ENCODE measurements at places on chromosomes 1 and 21.

GRCh38 chr1:41758500-41758899 is 160.2 kb downstream of the HIVEP3 start:
- no peak for DNase-seq

GRCh38 chr1:206952171-206952570 is 5.9 kb upstream of the PIGR start:
- DNase-seq, result peak; percentile 74

- DNase-seq, result no peak
These were observed 40.3 kb upstream of the CCDC27 start for GRCh38 chr1:3711780-3712451.

DNA sequence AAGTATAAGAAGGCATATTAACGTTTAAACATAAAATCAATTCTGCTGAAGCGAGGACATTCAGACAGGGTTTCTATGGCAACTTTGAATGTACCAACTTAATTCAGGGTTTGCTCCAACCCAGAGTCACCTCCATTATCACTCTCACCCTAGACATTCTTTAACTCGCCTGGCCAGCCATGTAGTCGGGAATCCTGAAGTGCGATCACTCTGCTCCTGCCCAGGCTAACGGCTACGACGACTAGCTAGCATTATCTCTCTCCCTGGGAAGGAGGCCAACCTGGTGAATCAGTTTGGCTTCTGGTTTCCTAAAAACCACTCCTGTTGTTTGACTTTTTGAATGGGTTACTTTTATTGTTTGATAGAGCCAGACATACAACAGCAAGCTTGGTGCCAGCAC is 38.9 kb upstream of the ZBTB18 start:
- peak; percentile 7 for DNase-seq

GRCh38 chr1:15848143-15848928 is 829 bp downstream of the SPEN start:
- DNase-seq, result no peak

- no peak for DNase-seq
These were observed 6.5 kb downstream of the DCAF8 start for GRCh38 chr1:160255781-160256300.

- DNase-seq, result no peak
These were observed 647.6 kb downstream of the LMO4 start for GRCh38 chr1:87976316-87976715.

- peak; percentile 98 for DNase-seq
These were observed 35.8 kb downstream of the ELF3 start for GRCh38 chr1:202046227-202046626.

GRCh38 chr1:30324251-30325084 is 398.9 kb downstream of the MATN1 start:
- no peak for DNase-seq
